Suppressor macrophage treated with lipopolysaccharide for 4 hours (primary cell): ENCODE measurements at places on chromosomes 13 and 19.

GRCh38 chr19:1533510-1534150 is 9.8 kb downstream of the PLK5 start:
- no peak for DNase-seq

GRCh38 chr19:5782945-5783919 is 1.3 kb downstream of the PRR22 start:
- no peak for DNase-seq

DNA sequence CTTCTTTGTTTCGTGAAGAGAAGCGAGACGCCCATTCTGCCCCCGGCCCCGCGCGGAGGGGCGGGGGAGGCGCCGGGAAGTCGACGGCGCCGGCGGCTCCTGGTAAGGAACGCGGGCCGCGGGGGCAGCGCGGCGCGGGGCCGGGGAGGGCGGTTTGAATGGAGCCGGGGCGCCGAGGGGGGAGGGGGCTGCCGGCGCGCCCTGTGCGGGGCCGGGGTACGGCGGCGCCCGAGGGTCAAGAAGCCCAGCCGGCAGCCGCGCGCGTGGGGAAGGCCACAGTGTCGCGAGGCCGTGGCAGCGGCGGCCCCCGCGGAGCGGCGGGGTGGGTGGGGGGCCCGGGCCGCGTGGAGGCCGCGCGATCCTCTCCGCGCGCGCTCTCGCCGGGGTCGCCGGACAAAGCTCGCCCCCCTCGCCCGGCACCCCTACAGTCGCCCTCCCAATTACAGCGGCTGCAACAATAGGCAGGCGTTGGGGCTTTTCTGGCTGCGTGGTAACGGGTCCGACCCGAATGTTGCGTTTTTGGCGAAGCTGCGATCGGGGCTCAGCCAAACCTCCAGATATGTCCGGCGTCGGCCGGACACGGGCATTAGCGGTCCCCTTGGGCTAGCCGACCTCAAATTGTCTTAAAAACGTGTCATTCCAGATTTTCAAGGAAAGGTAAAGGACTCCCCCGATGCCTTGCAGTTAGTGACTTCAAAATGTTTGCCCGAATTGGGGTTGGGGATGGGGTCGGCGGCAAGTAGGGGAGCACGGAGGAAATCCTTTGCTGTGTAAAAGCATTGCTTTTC is 437 bp downstream of the SMARCA4 start:
- DNase-seq: peak; percentile 17

- DNase-seq: no peak
Observed at GRCh38 chr13:102940143-102940542, 94.3 kb downstream of the ERCC5 start.

GRCh38 chr19:48907671-48908070 is 7.6 kb downstream of the NUCB1 start:
- peak; percentile 36 for DNase-seq

DNA sequence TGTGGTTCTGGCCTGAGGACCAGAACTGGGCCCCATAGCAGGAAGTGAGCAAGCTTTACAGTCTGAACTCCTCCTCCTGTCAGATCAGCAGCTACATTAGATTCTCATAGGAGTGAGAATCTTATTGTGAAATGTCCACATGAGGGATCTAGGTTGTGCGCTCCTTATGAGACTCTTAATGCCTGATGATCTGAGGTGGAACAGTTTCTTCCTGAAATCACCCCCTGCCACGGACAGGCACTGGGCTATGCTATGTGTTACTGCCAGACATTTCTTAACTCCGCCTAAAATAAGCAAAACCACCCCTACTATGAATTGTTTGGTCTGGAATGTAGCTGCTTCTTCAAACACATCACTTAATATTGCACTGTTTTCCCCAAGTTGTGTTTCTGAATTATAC is 4.6 kb downstream of the FBXL3 start:
- peak; percentile 21 for DNase-seq

DNA sequence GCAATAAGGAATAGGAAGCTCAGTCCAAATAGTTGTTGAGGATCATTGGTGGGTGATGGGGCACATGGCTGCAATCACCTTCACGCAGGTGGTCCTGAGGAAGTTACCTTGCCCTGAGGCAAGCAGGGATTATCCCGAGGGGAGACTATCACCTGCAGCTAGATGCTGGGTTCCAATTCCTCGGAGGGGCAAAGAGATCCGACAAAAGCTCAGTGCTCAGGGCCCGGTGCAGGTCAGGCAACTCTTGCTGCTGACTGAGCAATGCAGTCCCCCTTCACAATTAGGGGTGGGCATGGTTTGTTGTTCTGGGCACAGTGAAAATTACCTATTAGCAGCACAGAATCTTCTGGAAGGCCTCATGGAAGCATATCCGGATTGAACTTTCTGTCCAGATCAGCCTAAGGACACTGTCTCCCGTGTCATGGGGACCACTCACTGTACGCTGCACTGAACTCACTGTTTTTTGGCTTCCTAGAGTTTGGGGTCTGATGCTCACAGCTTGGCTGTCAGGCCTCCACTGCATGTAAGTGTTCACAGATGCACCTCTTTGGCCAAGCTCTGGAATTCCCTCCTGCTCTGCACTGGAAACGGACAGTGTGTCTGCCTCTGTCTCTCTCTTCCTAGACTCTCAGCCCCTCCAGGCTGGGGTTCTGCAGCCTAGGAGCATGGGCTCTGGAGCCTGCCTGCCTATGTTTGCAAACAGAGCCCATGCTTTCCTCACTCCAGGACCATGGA is 372.7 kb downstream of the ZNF536 start:
- DNase-seq: no peak

DNA sequence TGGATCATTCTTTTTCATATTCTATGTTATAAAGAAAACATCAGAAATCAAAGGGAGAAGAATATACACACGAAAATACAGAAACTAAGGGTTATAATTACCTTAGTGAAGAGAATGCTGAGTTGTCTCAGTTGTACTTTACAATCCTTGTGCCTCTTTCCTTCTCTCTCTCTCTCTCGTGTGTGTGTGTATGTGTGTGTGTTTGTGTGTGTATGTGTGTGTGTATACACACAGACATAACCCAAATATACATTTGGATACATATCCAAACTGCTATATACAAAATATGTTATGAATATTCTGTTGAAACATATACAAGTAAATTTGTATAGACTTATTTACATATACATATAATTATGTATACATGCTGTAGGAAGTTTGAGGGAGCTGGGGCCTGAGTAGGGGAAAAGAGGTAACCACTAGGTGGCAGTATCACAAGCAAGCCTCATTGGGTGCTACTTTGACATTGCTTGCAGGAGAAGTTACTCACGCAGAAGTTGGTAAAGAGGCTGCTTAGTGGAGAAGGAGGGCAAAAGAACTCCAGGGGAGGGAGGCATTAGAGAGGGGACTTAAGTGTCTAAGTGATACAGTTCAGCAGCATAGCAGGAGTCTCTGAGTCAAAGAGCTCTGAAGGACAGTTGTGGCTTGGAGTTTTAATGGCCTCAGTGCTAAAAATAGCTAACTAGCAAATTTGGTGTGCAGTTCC is 465.1 kb upstream of the PCDH20 start:
- DNase-seq: peak; percentile 34

DNA sequence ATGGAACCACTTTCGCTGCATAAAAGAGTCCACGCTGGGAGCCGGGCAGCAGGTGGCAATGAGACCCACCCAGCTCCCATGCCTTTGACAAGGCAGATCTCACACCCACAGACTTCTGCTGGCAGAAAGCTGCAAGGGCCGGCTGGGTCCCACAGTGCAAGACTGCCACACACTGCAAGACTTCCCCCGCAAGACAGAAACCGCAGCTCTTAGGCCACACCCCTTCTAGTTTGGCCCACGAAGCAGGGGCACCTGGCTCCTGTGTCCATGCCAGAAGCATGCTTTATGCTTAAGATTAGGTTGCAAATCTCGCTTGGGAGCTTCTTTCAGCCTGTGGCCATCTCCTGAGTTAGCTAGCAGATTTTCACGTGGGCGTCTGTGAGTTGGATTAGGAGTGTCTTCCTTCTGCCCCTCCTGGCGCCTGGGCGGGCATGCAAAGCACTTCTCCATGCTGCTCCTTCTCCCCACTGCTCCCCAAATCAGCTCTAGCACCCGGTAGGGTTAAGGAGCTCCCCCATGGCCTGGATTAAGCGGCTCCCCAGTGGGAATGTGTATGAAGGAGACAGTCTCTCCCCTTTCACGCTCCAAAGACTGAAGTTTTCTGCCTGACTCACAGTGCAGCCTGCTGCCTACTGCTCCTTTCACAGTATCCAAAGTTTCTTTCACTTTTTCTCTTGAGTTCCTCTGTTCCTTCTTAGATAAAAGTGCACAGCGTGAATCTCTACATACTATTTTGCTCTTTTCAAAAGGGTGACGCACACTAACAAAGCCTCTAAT is 17.7 kb downstream of the GPC6 start:
- no peak for DNase-seq

GRCh38 chr13:42129033-42129432 is 80.6 kb downstream of the DGKH start:
- no peak for DNase-seq

DNA sequence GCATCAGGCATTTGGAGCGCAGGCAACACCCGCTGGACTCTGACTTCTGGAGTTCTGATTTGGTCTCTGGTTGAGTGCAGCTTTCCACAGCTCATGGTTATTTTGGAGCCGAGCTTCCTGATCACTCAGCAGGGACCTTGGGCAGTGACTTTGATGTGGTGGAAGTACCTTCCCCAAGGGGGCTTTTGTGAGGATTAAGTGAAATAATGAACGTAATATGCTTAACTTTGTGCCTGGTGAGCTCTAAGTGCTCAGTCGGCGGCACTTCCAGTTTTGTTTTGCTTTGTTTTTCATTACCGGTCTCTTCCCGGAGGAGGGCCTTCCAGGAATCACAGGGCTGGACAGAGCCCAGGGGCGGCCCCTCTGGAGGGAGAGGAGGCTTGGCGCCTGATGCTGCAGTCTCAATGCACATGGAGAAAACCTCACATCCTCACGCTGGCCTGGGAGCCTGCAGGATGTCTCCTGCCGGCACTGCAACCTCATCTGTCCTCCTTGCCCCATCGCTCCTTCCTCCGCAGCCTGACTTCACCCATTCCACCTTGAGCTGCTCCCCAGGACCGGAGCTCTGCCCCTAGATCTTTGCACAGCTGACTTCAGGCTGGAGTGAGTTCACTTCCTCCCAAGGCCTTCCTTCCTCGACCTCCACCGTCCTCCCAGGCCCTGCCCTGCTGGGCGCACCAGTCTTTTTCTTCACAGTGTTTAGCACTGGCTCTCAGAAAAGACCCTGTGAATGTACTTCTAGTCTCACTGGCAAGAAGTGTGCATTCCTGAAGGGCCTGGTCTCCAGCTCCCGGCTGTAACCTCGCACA is 1.5 kb downstream of the PLEKHF1 start:
- peak; percentile 30 for DNase-seq

- DNase-seq: peak; percentile 92
Observed at GRCh38 chr19:45164577-45165335, 4.0 kb upstream of the NKPD1 start.

DNA sequence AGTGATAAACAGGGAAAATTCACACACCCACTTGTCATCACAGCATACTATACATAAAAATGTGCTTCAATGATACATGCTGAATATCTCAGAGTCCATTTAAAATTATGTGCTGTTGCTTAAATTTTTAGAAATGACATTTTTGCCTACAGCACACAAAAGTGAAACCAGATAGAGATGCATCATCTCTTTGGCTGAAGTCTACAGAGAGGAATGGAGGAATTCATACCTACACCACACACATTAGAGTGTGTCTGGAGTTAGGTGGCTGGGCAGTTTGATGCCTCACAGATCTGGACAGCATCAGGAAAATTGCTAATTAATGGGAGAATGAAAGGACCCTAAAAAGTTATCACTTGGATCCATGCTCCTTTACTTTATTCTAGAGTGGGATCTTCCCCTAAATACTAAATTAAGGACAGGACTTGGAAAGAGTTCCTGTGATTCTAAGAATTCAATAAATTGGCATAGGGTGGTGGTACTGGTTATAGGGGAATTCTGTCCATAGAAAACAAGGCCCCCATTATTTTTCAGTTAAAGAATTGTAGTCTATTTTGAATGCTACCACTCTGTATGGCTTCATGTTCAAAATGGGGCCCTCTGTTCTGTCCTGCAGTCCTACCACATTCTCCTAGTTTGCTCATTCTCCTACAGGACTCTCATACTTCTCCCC is 41.3 kb downstream of the RCBTB2 start:
- peak; percentile 51 for DNase-seq

DNA sequence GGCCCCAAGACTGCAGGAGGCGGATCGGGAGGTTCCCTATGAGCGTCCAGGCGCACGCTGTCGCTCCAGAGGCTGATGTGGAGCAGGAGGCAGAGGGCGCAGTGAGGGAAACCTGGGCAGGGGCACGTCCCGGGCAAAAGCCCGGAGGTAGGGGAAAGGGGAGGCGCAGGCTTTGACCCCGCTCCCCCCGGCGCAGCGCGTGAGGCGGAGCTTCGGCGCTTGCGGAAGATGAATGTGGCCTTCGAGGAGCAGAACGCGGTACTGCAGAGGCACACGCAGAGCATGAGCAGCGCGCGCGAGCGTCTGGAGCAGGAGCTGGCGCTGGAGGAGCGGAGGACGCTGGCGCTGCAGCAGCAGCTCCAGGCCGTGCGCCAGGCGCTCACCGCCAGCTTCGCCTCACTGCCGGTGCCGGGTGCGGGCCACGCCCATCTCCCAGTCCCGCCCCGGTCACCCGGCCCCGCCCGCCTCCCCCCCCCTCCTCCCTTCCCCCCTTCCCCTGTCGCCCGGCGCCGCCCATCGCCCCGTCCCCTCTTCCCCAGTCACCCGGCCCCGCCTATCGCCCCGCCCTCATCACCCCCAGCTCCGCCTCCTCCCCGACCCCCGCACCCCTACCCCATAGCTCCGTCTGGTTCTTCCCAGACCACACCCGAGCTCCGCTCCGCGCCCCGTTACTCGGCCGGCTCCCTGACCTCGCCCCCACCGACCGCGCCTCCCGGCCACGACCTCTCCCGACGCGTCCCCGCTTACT is 4.1 kb downstream of the HMG20B start:
- no peak for DNase-seq

DNA sequence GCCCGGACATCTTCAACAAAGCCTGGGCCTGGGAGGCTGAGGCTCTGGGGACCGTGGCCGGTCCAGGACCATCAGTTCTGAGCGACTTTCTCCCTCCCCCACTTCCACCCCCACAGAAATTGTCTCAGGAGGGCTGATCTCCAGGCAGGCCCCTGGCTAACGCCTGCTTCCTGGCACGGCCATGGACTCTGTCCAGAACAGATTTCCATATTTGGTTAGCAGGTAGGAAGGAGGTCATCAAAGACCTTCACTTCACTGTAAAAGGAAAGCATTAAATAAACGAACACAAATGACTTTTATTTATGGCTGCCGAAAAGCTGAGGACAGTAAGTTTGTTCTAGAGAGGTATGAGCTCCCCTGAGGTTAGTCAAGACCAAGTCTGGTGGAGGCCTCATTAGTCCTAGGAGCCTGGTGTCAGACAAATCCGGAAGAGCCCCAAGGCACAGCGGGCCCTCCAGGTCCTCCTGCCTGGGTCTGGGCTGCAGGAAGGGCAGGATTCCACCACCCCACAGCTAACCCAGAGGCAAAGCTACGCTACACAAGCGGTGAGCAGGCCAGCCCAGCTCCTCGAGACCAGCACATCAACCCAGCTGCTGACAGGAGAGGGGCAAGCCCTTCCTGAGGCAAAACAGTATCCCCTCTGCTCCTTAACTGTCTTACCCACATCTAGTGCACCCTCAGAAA is 4.6 kb upstream of the PLPP2 start:
- no peak for DNase-seq

- DNase-seq: no peak
Observed at GRCh38 chr13:82698941-82699340, 1183.3 kb downstream of the SLITRK1 start.

- DNase-seq: no peak
Observed at GRCh38 chr19:11598103-11598483, 810 bp downstream of the ZNF627 start.
